ENCODE measurements at places on chromosomes 16 and 17.

DNA sequence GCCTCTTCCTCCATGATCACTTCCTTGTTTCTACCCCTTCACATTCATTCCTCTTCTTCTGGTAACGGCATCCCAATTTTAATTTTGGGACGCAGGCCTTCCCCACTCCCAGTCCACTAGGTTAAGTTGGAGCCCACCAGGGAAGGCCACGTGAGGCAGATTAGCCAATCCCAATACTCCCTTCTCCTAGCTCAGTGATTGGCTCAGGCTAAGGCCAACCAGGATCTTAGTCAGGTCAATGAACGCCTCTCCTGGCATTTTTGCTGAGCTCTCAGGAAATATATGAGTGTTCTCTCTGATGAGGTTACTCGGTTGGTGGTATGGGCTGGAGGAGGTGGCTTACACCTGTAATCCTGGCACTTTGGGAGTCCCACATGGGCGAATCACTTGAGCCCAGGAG is 15.4 kb downstream of the SEZ6L2 start:
- no peak for DNase-seq

DNA sequence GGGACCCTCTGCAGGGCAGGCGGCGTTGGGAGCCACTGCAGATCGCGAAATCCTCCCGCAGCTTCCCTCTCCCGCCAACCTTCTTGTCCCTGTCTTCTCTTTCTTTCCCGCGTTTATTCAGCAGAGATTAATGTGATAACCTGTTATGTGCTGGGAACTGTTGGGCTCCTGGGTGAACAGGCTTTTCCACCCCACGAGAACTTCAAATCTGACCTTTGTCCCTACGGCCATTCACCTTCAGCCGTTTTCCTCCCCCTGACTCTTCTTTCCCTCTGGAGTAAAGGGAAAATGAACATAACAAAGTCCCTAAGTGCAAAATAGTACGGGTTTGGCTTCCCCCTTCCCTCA is 15.2 kb upstream of the KPNA2 start:
- no peak for DNase-seq

DNA sequence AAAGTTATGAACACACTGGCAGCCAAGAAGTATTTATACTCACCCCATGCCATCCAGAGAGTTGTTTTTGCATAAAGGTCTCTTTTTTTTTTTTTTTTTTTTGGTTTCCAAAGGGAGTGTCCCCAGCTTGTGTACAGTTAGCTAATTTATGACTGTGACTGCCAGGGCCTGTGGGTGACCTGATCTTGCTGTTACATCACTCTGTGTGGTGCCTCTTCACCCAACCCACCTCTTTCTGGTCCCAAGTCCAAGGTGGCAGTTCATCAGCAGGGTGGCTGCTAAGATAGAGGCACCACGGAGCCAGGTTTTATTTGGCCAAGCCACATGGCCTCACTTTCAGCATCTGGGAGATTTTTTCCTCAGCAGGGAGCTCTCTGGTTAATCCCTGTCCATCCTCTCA is at the start of gene NOS2:
Gene NOS2 (minus strand): TSS at position 8 of the 400 bp plus-strand sequence. CDS start 1,720 bp downstream, outside the sequence.
- no peak for DNase-seq

- no peak for DNase-seq
Observed at GRCh38 chr16:2977440-2977839, 2.8 kb downstream of the PKMYT1 start.

DNA sequence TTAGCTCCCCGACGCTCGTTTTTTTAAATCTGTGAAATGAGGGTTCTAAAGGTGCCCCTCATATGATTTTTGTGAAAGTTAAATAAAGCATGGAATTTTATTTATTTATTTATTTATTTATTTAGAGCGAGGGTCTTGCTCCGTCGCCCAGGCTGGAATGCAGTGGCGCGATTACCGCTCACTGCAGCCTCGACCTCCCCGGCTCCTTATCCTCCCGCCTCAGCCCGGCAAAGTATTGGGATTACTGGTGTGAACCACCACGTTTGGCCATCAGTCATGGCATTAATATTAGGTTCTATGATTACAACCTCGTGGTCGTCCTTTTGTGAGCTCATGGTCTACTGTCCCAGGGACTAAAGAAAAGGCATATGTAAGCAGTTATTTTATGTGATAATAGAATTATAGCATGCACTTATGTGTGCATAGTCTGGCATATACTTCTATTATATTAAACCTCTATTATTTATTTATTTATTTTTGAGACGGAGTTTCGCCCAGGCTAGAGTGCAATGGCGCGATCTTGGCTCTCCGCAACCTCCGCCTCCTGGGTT is 557 bp upstream of the LUC7L start:
- no peak for DNase-seq

DNA sequence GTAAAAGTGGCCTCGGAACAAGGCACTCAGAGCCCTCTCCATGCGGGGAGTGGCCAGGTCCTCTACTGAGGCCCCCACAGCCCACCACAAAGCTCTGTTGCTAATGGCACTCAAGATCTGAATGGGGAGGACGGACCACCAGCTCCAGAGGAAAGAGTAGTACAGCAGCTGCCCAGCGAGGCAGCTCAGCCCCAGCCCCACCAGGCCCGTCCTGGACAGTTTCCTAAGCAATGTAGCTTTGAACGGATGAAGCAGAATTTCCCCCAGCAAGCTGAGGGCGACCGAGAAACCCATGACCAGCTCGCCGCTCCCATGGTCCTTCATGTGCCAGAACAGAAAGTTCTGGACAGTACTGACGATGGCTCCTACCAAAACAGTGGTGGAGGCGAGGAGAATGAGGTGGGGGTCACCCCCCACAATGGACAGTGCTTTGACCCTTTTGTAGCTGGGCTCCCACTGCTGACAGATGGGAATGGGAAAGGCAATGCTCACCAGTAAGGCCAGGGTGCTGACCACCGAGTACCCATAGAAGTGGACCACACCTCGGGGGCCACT is 1.5 kb downstream of the MFSD6L start:
- no peak for DNase-seq

GRCh38 chr16:71961066-71962039 is 38.8 kb downstream of the PKD1L3 start:
- peak; percentile 80 for DNase-seq

DNA sequence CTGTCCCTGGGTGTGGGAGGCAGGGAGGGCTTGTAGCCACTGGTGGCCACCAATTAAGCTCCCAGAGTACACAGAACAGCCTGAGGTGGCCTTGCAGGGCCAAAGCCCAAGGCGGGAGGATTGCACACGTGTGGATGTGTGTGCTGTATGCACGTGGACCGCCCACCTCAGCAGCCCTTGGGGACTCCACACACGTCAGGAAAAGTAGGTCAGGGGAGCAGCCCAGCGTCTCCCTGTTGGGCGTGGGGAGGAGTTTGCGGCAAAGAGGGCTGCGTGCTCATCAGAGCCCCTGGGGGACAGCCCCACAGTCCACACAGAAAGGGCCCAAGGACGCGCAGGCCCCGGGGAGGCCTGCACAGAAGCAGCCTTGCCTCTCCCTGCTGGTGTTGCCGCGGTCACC is 19.6 kb downstream of the SBK1 start:
- DNase-seq, result no peak

- DNase-seq, result peak; percentile 71
Observed at GRCh38 chr16:90008708-90009145, 10.5 kb downstream of the DBNDD1 start.

DNA sequence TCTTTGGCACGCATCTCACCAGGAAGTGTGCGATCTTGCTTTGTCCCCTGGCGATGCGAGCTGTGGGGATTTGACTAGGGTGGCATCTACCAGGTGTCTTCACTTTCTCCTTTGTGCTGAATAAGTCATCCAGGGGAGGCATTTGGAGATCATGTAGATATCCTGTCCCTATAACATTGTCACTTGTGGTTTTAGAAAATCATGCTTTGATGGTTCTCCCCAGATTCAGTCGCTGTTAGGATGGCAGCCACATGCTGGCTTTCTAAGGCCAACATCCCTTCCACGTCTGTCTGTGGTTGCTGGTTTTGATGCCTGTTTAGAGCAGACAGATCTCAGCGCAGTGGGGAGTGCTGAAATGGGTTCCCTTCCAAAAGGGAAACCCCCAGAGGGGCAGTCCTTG is 2.5 kb downstream of the ADAD2 start:
- no peak for DNase-seq

- DNase-seq, result no peak
Observed at GRCh38 chr17:42358434-42358833, 29.8 kb downstream of the STAT3 start.

- DNase-seq, result no peak
Observed at GRCh38 chr16:50290856-50291255, 24.5 kb downstream of the ADCY7 start.

DNA sequence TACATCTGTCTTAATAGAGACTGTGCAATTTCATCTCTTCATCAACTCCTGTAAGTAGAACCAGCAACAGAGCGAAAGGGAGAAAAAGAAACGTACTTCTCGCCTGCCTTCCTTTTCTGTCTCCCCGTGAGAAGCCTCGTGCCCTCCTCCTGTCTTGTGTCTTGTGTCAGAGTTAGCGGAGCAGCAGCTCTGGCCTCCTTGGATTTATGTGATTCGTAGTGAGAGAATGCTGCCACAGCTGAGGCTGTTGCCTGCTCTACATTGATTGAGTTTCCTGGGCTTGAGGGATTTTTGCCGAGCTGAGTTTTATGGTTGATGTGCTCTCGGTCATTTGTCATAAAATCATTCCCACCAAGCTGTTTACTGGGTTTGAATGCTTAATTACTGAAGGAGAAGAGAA is 579.1 kb upstream of the RBFOX1 start:
- DNase-seq, result no peak

GRCh38 chr16:50909831-50910735 is 168.2 kb downstream of the CYLD start:
- no peak for DNase-seq

DNA sequence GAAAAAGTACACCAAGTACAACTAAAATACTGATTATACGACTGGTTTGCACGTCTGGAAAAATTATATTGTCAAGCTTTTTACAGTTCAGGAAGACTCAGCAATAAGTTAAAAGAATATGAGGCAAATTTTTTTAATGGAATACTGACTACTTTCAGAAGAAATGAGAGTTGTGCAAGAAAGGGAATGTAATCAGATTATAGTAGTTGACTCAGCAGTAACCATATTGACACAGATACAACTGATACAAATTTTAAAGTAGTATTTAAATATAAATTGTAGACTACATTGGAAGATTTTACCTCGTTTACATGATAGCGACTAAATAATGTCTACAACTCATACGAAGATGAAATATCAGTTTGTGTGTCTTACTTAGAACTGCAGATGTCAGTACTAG is 16.7 kb downstream of the ASGR2 start:
- no peak for DNase-seq

DNA sequence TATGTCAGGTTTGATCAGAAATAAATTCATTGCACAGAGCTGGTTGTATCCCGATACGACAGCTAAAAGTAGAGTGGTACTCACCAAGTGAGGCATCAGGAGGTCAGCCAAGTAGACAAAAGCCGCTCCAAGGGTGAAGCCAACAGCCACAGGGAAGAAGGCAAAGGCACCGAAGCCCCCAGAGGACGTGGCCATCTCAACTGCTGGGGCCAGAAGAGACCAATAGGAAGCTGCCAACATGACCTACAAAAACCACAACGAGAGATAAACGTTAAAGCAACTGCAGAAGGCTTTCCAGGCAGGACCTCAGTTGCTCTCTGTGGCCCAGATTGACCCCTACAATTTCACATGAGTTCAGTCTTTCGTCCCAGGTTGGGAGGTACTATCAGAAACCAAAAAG is 61.0 kb downstream of the SLC39A11 start:
- no peak for DNase-seq

GRCh38 chr16:12059216-12059769 is 82.8 kb downstream of the SNX29 start:
- DNase-seq, result no peak

- DNase-seq, result peak; percentile 30
Observed at GRCh38 chr17:59165933-59166342, 10.4 kb downstream of the PRR11 start.

DNA sequence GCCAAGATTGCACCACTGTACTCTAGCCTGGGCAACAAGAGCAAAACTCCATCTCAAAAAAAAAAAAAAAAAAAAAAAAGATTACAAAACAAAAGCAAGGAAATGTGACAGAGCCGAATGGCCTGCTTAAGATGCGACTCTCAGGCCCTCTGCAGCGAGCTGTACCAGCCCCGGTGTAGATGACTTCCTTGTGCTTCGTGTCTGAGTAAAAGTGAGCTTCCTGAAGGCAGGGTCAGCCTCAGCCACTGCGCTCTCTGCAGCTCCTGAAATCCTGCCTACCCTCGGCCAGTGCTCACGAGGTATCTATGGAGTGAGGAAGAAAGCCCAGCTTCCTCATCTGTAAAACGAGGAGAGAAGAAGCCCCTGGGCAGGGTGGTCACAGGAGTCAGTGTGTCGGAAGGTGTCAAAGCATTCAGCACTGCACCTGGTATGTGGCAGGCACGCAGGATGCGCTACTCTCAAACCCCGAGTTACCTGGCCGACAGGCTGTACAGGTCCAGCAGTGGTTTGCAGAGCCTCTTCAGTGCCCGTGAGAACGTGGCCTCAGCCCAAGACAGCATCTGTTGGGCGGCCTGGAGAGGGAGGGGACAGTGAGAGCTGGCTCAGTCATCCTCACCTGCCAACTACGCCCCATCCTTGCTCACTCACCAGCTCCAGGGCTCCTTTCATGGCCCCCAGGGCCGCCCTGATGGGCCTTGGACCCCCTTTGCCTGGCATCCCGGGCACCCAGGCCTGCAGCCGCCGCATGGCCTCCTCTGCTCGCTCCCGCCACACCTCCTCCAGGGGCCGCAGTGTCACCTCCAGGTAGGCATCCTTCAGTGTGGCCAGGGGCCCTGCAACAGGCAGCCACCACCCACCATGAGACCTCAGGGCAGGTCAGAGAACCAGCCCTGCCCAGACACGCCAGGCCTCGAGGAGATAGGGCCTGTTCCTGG is 44.6 kb downstream of the RMI2 start:
- DNase-seq, result no peak

DNA sequence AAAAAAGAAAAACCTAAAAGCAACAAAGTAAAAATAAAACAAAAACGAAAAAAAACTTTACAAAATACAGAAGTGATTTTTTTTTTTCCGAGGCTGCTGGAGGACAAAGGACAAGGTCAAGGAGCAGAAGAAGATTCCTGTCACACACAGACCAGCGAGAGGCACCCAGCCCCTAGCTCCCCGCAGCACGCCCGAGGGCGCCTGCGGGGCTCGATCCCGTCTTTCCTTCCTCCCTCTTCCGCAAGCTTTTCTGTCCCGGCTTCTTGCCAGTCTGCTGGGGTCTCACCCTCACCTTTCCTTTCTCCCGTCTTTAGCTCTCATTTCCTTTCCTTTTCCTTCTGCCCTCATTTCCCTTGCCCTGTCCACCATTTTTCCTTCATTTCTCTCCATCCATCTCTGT is 66.1 kb upstream of the DNAH17 start:
- no peak for DNase-seq
